ENCODE measurements at places on chromosomes 2 and 18. TPM values are rescaled to one million over a fixed set of nuclear protein-coding genes. Genes with fewer than 3 reads are reported as not detected.
A peak's percentile ranks its signal among the peaks of the same experiment; 100 is the strongest.

The CHRNG gene
- total RNA-seq: not detected

The CABYR gene
- total RNA-seq: 0.83 TPM

- no peak overlapping the region for H3K4me3 ChIP-seq
- no peak overlapping the region for H3K27ac ChIP-seq
- DNase-seq: no peak
- no peaks in the 10 kb centered on the region for H3K36me3 ChIP-seq
Measured at GRCh38 chr2:191499874-191500565, 177.9 kb upstream of the NABP1 start.

GRCh38 chr2:177398290-177398683 lies 5.7 kb downstream of the AGPS start:
- H3K4me3 ChIP-seq: no peak overlapping the region
- no peak overlapping the region for H3K27ac ChIP-seq
- H3K4me1 ChIP-seq: peaks cover 73% of the 10 kb centered on the region
- DNase-seq: no peak
- no peaks in the 10 kb centered on the region for H3K27me3 ChIP-seq

GRCh38 chr18:62637807-62638687 lies 77.3 kb upstream of the PHLPP1 start:
- peak; percentile 77 for DNase-seq
- H3K36me3 ChIP-seq: no peaks in the 10 kb centered on the region
- H3K27me3 ChIP-seq: peaks cover 13% of the 10 kb centered on the region
- peaks cover 4% of the 10 kb centered on the region for H3K4me1 ChIP-seq
- H3K27ac ChIP-seq: no peak overlapping the region

- peaks cover 4% of the 10 kb centered on the region for H3K4me1 ChIP-seq
- H3K27ac ChIP-seq: no peak overlapping the region
- no peaks in the 10 kb centered on the region for H3K27me3 ChIP-seq
- DNase-seq: no peak
Measured at GRCh38 chr2:8628866-8629209, 53.0 kb upstream of the ID2 start.

DNA sequence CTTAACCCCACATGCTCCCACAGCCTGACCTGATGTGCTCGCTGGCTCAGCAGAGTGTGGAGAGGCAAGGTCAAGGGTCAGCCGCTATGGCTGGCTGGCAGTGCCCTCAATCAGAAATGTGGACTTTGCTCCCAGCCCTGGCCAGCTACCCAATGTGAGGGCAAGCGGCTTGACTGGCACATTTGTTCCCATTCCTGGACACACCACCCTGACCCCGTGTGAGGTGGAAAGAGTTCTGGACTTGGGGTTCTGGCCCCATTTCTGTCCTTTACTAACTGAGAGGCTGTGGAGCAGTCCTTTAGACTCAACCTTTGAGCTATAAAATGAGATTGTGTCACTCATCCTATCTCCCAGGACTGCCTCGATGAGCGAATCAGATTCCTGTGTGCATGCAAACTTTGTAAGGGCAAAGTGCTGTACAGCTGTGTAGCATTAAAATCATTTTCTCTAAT lies 9.1 kb downstream of the THNSL2 start:
- peaks cover 15% of the 10 kb centered on the region for H3K4me1 ChIP-seq
- DNase-seq: no peak
- H3K4me3 ChIP-seq: no peak overlapping the region
- H3K27me3 ChIP-seq: peaks cover 5% of the 10 kb centered on the region
